ENCODE measurements at places on chromosomes 16 and 17.

- DNase-seq, result no peak
These were observed 276.9 kb downstream of the SOX9 start for GRCh38 chr17:72397687-72398086.

DNA sequence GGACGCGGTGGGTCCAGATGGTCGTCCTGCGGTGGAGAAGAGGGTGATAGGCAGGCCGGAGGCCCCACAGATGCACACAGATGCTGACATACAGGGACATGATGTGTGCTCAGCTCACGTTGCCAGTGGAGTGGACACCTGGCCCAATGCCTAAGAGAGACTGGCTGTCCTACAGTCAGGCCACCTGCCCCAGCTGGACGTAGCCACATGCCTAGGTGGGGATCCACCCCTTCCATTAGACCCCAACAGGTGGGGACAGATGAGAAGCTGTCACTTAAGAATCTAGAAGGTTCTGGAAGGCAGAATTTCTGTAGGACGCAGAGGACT is 117.6 kb upstream of the ZNF750 start:
- DNase-seq, result no peak

DNA sequence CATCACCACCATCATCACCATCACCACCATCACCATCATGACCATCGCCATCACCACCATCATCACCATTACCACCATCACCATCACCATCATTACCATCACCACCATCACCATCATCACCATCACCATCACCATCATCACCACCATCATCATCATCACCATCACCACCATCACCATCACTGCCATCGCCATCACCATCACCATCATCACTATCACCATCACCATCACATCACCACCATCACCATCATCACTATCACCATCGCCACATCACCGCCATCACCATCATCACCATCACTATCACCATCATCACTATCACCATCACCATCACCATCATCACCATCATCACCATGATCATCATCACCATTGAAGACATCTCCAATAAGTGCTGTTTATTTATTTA is 16.8 kb upstream of the MED9 start:
- DNase-seq, result no peak

GRCh38 chr17:60077672-60078519 is 825 bp downstream of the HEATR6 start:
- peak; percentile 47 for DNase-seq

- no peak for DNase-seq
These were observed 220.2 kb upstream of the CDH8 start for GRCh38 chr16:62256406-62256805.

GRCh38 chr16:3158026-3158509 is 23.2 kb downstream of the ZNF213 start:
- no peak for DNase-seq

DNA sequence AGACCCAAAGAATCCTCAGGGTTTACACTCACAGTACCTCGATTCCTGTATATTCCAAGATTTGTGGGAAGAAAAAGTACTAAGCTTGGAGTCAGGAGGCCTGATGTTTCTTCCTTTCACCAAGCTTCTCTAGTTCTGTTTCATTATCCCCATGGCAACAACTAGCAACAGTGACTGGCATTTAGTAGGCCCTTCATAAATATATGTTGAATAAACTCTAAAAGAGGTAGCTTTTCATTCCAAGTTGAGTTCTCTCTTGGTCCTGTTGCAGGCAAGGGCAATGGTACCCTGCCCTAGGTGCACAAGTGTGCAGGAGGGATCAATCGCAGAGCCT is 527 bp upstream of the UBE2Z start:
- DNase-seq, result no peak

- DNase-seq, result peak; percentile 99
These were observed 15.7 kb downstream of the ADCY7 start for GRCh38 chr16:50282010-50282538.

DNA sequence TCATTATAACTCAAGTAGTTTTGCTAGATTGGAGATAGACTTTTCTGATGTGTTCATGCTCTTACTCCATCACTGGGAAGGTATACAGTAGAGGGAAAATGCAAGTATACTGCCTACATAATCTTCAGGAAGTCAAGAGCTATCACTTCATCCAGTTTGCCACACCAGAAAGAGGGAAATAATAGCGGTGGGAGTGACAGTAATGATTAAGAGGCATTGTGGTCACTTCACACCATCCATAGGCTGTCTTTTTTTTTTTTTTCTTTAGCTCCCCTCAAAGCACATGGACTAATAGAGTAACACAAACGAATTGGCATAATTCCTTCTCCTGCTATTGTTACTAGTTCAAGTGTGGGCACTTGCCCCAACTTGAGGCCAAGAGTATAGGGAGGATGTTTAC is 28.4 kb upstream of the HLF start:
- DNase-seq, result peak; percentile 49

GRCh38 chr17:78351449-78352006 is 8.3 kb downstream of the SOCS3 start:
- DNase-seq, result no peak

GRCh38 chr17:33017366-33017765 is 25.7 kb downstream of the SPACA3 start:
- no peak for DNase-seq

DNA sequence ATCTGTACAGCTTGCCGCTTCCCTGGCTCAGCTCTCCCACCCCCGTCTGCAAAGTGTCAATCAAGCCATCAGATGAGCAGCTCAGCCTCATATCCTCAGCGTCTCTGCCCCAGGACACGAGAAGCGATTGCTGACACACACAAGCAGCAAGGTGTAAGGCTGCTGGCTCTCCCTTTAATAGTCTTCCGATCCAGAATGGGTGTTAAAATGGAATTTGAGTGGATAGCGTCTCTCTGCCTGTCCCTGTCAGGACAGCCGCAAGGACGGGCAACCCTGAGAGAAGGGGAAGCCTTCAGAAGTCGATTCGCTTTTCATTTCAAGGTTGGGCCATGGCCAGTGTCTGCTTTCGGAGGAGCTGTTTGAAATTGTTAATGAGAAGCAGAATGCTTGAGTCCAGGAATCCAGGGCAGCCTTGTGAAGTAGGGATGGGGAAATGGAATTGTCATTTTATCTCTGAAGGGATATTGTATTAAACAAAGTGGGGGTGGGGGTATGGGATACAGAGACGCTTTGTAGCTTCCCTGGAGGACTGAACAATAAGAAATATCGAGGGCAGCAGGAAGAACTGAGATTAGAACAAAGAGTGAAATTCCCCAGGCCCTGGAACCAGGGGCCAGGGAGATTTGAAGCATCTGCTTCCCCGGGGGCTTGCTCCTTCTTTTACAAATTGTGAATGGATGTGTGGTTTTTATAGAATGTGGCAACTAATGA is 4.7 kb upstream of the PIPOX start:
- no peak for DNase-seq

DNA sequence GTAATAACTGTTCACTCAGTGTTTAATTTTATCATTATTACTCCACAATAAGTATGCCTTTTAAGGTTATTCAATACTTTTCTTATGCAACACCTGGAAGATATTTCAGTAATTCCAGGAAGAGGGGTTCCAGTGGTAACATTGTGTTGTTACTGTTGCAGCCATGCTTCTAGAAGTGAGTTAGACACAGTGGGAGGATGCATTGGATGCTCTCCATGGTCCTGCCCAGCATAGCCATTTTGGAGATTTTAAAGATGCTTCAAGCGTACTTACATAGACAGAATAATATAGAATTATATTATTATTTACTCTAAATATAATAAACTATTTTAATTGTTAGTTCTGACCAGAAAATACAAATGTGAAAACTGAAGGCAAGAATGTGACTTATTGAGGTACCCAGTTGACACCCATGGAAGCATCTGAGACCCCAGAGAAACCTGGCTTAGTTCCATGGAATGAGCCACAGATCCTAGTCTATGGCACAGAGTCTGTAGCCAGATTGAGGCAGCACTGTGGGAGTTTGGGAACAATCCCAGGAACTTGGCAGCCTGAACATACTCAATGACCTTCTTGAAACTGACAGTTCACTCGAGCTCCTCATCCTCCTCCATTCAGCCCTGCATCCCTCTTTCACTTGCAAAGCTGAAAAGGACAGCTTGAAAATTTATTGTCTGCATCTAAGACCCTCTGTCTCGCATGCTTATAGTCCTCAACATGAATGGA is 190.1 kb upstream of the HS3ST4 start:
- DNase-seq, result no peak

Measured in hematopoietic multipotent progenitor cell (in vitro differentiated cells).